Inflammatory macrophage (primary cell): ENCODE measurements at places on chromosomes 3 and 15.

GRCh38 chr3:8317661-8318649 lies 183.7 kb upstream of the LMCD1 start:
- no peak for DNase-seq

- DNase-seq, result peak; percentile 49
These were observed 99.6 kb downstream of the ABI3BP start for GRCh38 chr3:100893590-100893989.

DNA sequence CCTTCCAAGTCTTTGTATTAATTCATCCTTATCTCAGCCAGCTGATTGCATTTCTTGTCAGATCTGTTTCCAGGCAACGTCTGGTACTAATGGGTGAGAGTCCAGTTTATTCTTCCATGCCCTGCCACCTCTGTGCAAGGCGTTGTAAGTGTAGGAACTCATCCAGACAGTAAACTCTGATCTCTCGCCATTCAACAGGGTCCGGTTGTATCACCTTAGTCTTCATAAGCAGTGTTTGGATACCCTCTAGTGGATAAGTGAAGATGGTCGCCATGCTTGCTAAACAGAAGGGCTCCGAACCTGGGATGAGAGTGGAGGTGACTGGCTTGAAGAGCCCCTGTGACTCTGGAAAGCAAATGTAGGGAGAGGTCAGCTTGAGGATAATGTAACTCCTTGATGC lies 51.6 kb upstream of the CMTM7 start:
- peak; percentile 4 for DNase-seq

GRCh38 chr3:168117853-168118313 lies 22.2 kb upstream of the GOLIM4 start:
- DNase-seq, result no peak

DNA sequence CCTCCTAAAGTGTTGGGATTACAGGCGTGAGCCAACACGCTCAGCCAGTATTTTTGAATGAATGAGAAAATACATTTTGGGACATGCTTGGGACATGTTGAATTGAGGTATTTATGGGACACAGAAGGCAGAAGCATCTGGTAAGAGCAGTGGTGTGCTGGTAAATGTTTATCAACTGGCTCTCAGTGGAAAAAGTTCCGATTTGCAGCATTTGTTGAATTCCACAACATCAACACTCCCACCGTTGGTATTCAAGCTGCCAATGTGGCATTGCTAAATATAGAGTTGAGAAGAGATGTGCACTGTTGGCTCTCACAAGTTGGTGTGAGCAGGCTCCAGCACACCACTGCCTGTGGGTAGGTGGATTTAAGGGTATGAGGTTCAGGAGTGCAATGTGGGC lies 35.8 kb upstream of the LRRFIP2 start:
- DNase-seq, result no peak

DNA sequence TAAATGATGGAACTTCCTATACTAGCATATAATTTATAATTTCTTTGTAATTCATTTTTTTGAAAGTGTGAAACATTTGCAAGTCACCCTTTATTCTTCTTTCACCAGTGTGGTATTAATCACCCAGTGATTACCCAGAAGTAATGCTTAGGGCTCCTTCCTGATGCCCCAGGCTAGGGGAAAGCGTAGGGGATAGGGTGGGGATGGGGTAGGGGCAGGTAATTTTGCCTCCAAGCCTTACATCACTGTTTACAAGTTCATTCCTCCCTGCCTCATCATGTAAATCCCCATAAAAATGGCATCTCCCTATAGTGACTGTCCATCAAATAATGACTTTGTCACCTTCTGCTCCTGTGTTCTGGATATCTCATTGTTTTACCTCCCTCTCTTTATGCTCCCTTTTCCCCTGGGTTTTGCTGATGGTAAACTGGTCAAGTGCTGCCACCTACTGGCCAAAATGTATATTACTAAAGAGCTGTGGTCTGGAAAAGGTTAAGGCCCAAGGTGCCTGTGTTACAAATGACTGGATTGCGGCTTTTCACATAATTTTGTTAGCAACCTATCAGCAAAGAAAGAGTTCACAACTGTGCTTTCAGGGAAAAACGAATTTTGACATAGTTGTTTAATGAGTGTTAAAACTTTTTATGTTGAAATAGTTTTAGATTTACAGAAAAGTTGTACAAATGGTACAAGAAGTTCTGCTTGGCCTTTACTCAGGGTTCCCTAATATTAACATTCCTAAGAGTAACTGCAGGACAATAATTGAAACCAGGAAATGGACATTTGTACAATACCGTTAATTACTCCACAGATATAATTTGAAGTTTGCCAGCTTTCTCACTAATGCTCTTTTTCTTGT lies 54.7 kb downstream of the ONECUT1 start:
- peak; percentile 90 for DNase-seq

GRCh38 chr3:174169736-174170135 lies 689.4 kb upstream of the NAALADL2 start:
- DNase-seq, result no peak

GRCh38 chr15:44215594-44215993 lies 20.5 kb upstream of the FRMD5 start:
- DNase-seq, result no peak

DNA sequence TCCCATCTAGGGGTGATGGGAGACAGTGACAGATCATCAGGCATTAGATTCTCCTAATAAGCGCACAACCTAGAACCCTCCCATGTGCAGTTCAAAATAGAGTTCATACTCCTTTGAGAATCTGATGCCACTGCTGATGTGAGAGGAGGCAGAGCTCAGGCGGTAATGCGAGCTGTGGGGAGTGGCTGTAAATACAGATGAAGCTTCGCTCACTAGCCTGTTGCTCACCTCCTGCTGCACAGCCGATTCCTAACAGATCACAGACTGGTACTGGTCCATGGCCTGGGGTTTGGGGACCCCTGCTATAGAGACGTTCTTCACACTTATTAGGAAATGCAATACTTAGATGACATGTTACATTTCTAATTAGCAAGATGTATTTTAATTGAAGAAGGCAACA lies 154.4 kb downstream of the CBLB start:
- DNase-seq, result no peak

- DNase-seq, result no peak
These were observed 18.0 kb upstream of the KCNAB1 start for GRCh38 chr3:156102267-156102931.

GRCh38 chr3:177519588-177519987 lies 322.3 kb upstream of the TBL1XR1 start:
- DNase-seq, result no peak

GRCh38 chr3:49339941-49340800 lies at the start of gene USP4:
Gene USP4 (minus strand): TSS chr3:49340053. CDS start chr3:49340024, 29 bp downstream.
- DNase-seq, result peak; percentile 94

- no peak for DNase-seq
These were observed 158.3 kb downstream of the FOXB1 start for GRCh38 chr15:60162251-60162967.

GRCh38 chr3:138778643-138779042 lies 56.1 kb downstream of the PIK3CB start:
- DNase-seq, result no peak

DNA sequence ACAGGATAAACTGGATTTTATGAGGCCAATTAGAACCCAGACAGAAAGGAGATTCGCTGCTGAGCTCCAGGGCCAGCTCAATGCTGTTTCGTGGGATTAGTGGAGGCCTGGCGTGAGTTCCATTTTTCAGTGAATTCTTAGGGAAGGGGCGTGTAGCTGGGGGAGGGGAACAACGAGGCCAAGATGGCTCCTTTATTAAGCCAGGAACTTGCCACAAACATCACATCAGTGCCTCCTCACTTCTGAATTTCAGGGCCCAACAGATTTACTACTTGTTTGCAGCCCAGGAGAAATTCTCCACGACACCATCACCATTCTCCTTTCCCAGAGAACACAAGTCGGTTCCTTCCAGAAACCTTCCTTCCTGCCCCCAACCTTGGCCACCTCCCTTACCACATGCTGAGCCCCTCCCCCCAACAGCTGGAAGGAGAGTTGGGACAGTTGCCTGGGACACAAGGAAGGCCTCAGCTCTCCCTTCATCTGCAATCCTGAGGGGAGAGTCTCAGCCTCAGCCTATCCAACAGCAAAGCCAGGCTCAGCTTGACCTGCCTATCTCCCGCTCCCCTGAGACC lies 5.8 kb downstream of the IGDCC4 start:
- no peak for DNase-seq

- DNase-seq, result peak; percentile 47
These were observed 12.9 kb upstream of the CPNE9 start for GRCh38 chr3:9690451-9691450.

DNA sequence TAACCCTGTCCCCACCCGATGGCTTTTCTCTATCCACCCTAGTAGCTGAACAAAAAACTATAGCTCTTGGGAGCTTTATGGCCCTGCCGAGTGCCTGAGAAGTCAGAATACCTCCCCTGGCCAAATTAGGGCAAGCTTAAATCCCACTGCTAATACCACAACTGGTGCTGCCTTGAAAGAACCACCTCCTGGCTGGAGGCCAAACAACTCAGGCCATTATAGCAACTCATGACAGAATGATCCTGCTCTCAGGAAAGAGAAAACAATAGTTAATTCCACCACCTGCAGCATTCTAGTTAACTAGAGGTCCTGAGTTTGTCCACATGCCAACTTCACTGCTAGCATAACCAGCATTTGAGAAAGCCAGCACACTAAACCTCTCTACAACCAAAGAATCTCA lies 123.2 kb downstream of the RTP4 start:
- DNase-seq, result no peak

- no peak for DNase-seq
These were observed 105.5 kb downstream of the SEMA5B start for GRCh38 chr3:122921791-122922651.

DNA sequence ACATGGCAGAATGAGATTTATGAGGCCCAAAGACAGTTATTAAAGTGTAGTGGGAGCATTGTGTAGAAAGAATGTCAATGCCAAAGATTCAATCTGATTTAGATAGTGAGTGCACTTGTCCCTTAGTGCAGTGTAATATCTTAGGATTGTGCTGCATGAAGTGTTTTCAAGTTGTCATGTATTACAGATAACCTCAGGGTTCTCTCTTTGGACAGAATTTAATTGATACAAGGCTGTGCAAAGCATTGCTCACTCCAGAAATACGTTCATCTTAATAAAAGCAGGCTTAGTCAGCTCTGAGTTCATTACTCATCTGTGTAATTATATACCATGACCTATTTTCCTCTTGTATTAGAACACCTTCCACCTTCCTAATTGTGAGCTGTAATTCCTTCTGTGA lies 16.0 kb upstream of the GPR171 start:
- no peak for DNase-seq

DNA sequence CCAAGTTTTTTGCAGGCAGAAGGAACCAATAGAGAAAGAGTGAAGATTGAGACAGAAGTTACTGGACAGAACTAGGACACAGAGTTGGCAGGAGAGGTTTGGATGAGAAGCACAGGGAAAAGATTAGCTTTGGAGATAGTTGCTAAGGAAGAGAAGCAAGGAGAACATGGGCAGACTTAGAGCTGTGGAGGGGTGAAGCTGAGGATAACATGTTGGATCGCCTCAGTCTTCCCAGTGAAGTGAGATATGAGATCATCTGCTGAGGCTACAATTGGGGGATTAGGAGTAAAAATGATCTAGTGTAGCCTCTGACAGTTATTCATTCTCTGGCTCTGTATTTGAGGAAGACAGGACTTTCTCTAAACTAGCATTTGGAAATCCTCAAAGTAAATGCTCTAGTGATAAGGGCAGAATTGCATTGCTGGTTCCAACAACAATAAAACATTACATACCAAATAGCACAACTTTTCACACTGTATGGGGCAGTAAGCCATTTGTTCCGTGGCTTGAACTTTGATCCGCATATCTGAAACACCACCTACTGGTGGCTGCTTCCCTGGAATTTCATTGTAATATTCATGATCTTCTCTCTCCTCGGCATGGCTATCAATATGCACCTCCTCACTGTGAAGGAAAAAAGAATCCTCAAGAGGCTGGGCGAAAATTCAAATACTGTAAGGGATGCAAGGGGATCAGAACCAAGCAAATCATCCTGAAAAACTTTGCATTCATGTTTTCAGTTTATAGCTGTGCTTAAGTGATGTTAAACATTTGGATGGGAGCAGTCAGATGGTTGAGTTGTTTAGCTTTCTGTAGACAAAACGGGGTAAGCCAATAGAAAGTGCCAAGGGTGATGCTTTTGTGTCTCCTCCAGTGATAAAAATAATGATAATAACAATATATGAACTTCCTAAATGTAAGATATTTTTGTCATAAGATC lies 22.2 kb upstream of the EID1 start:
- DNase-seq, result no peak

GRCh38 chr3:73449774-73450173 lies 175.0 kb downstream of the PDZRN3 start:
- DNase-seq, result no peak

- DNase-seq, result no peak
These were observed 314.6 kb upstream of the PROK2 start for GRCh38 chr3:72099326-72100079.

- no peak for DNase-seq
These were observed 183.1 kb upstream of the KCNMB2 start for GRCh38 chr3:178353006-178353694.

- DNase-seq, result peak; percentile 24
These were observed 47.6 kb downstream of the PSMD6 start for GRCh38 chr3:63975723-63976122.

- peak; percentile 36 for DNase-seq
These were observed 19.1 kb downstream of the TTC21A start for GRCh38 chr3:39126532-39127071.

DNA sequence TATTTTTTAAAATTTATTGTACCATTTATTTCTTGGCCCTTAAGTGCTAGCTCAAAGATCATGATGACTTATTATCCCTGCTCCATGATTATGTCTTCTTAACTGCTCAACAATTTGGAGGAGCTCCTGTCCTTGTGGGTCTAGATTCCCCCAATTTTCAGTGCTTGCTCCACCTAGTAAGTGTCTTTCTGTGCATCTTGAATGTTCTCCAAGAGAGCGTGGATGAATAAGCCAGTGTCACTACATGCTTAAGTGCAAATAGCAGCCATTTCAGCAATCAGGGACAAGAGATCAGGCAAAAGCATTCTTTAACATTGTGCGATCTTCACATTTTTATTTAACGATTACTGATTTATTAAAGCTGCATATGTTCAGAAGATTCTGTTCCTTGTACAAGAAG lies 99.4 kb downstream of the ALCAM start:
- DNase-seq, result no peak

DNA sequence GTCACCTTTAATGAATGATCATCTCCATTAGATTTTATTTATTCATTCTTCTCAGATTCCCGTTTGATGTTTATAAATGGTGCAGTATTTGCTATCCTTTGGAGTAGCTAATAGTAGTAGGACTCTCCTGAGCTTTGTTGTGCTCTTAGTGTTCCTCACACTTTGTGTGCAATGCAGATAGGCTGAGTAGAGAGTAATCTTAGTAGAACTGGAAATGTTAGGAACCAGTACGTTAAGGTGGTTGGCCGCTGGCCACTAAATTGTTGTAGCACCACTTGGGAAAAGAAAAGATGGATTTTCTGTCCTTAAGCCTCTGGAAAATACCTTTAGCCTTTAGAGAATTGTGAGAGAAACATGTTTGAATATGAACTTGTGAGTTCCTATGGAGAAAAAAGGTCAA lies 19.9 kb upstream of the EBLN2 start:
- no peak for DNase-seq

DNA sequence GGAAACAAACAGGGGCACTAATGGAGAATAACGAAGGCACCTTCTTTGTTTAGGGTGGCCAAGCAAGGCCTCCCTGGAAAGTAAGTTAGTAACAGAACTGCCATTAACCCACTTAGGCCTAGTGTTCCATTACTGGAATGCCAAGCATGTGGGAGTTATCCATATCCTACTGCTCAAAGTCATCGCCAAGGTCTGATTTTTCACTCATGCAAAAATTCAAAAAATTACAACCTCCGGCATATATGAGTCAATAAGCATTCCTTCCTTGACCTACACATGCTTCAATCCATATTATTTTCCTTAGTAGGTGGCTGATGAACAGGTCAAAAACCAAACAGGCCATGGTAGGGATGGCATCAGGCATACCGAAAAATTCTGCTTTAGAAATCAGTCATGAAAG lies 1097.2 kb downstream of the FHIT start:
- no peak for DNase-seq
